ENCODE measurements at places on chromosomes 5 and 9.
A peak's percentile ranks its signal among the peaks of the same experiment; 100 is the strongest.

DNA sequence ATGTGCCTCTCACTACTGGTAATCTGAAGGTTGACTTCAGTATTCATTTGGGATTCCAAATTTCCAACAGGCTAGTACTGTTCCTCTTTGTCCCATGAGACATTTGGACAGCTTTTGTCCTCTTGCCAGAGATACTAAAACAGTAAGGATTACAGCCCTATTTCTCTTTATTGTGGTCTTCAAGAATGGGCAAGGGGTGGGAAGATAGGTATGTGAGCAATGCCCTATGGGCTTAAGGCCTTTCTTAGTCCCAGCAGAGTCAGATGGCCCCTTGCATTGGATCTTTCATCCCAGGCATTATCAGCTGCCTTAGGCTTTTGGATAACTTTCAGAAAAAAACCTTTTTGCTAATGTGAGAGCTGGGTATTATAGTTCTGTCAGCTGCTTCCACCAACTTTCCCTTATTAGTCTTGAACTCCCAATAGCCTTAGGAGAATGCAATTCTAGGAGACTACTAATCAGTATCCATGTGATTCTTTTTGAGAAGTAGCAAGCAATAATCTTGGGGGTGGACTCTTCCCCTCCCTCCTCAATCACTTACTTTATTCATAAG is 361.1 kb upstream of the NUDT12 start:
- no peak for DNase-seq

DNA sequence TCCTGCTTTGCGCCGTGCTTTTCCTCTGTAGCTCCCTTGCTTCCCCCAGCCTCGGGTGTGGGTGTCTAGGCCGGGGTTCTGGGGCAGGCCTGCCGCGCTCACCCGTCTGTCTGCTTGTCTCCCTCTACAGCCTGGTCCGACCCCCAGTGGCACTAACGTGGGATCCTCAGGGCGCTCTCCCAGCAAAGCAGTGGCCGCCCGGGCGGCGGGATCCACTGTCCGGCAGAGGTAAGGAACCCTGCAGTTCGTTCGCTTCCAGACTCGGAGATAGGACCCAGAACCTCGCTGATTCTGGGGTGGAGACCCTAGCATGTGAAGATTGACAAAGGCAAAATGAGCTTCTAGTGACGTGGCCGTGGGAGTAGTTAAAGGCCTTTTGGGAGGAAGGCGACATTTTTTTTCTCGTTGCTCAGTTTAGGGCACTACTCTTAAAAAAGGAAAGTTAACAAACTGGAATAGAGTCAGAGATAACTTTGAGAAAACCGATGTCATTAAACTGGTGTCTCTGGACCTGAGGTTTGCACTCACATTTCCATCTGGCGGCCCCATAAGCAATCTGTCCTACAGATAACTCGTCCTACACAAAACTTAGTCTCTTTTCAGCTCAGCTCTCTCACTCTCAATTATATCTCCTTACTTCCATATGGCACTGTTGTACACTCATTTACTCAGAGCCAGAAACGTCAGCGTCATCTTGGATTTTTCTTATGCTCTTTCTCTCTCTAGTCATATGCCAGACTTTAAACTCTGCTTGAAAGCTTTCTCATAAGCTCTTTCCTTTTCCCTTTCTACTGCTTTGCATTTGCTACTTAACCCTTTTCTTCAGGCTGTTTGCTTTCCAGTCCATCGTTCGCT is 561 bp downstream of the SEC61B start:
- no peak for DNase-seq

GRCh38 chr5:64899838-64900237 is 131.1 kb downstream of the CWC27 start:
- no peak for DNase-seq

GRCh38 chr5:119411361-119412278 is 40.7 kb upstream of the HSD17B4 start:
- DNase-seq, result peak; percentile 85

DNA sequence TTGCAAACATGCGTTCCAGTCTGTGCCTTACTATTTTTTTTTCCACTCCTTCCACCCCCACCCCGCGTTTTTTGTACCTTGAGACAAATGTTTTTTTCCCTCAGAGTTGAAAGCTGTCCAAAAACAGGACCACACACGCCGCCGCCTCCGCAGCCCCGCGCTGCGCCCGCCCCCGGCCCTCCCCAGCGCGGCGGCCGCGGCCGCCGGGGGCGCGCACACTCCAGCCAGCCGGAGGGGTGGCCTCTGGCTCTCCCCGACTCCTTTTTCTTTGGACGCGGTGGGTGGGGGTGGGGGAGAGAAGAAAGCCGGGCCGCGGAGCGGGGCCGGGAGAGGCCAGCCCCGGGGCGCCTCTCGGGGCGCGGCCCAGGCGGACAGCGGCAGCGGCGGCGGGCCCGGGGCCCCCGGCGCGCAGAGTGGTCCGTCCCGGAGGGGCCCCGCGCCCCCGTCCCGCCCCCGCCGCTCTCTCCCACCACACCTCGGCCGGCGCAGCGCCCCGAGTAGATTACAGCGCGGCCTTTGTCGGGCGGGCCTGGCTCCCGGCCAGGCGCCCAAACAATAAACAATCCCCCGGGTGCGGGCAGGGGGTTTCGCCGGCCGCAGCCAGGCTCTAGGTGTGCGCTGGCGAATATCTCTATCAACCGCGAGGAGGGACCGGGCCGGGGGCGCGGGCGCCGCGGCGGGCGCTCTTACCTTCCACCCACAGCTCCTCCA is 10.9 kb downstream of the PTCH1 start:
- no peak for DNase-seq

DNA sequence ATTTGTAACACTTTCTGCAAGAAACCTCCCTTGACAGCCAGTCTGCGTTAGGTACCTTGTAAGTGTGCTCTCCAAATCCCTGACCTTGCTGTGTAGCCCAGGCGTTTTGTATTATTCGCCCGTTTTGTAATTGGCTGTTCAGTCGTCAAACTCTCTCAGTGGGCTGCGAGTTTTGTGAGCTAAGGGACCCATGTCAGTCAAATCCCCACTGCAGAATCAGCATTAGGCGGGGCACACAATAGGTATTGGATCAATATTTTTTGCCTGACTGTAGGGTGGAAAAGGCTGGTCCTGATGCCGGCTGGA is 665 bp downstream of the DNAJC18 start:
- no peak for DNase-seq

DNA sequence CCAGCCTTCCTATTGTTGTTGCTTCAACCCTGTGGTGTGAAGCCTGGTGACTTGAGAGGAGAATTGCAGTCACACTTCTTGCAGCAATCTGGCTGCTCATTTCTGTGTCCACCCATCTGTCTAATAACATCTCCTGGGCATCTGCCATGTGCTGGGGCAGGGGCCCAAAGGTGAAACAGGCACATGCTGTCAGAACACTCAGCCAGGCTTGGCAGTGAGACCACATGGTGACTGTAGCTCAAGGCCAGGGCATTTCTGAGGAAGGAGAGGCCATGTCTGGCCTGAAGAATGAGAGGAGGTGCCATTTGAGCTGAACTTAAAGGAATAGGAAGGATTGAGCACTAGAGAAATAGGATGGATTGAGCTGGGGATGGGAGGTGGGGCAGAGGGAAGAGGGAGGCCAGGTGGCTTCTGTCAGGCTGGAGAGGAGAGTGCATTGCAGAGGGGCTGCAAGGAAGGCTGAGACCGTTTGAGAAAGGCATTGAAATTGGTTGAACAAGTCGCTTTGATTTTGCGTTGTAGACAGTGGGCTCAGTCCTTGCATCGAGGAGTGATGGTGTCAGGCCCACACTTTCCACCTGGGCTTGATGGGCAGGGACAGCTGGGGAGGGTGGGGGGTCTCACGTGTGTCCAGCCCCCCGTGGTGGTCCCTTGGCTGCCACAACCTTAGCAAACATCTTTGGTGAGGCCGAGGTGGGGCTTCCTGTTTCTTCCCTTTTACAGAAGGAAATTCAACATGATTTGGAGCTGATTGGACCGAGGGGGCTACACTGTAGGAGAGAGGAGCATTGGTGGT is 222.4 kb downstream of the CACNA1B start:
- DNase-seq, result no peak

DNA sequence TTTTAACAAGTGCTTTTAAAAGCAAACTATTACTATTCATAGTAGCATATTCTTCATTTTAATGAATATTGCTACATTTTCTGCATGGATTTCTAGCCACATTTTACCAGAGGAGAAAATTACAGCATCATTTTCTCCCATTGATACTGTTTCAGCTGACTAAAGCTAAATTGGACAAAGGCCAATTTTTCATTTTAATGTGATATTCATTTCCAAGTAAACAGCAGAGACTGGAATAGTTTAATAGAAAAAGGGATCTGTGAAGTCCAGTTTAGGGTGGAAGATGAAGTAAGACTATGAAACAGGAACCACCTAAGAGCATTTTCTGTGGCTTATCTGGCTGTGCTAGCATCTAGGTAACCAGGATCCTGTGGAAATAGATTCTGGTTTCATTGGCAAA is 128.1 kb downstream of the GIN1 start:
- no peak for DNase-seq

- DNase-seq, result no peak
Observed at GRCh38 chr9:437066-437465, 222.4 kb downstream of the DOCK8 start.

- DNase-seq, result no peak
Observed at GRCh38 chr5:169736653-169737052, 99.6 kb downstream of the DOCK2 start.

DNA sequence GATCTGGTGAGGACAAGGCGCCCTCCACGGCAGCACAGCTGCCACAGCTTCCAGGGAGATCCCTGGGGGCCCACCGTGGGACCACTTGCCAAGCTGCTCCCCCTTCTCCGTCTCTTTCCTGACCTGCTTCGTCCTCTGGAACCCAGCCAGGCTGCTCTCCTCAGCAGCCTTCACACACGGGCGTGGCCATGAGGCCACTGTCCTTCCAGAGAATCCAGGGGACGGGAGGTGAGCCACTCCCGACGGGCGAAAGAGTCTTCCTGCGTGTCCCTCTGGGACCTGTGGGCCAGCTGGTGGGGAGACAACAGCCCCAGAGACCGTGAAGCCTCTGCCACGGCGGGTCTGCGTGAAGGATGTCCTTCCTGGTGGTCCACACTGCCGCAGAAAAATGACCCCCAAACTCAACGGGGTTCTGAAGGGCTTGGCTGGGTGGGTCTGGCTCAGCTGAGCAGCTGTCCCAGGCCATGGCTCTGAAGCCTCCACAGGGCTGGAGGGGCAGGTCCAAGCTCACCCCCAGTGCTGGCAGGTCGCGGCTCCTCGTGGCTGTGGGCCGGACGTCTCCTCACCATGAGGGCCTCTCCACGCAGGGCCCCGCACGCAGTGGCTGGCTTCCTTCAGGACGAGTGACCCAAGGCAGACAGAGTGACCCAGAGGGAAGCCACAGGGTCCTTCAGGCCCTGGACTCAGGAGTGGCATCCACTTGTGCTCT is 47.4 kb upstream of the NKD2 start:
- no peak for DNase-seq

GRCh38 chr5:133818031-133818431 is 150.4 kb downstream of the C5orf15 start:
- DNase-seq, result no peak

- no peak for DNase-seq
Observed at GRCh38 chr5:654071-654778, 38.9 kb downstream of the TPPP start.

DNA sequence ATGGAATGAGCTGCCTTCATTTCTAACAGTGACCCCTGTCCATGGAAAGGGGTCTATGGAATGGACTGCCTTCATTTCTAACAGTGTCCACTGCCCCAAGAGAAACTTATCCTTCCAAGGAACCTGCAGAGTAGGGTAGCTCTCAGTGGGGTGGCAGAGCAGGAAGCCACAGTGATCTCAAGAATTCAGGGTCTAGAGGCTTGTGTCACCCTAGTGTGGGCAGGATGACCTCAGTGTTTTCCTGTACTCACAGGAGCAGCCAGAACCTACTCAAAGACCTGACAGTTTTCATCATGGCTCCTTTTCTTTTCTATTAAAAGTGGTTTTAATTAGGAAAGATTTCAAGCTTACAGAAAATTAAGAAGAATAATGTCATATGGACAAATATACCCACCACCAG is 27.5 kb downstream of the SEC61B start:
- no peak for DNase-seq

- DNase-seq, result no peak
Observed at GRCh38 chr5:176836811-176837706, 26.7 kb downstream of the UNC5A start.

- DNase-seq, result no peak
Observed at GRCh38 chr9:137762414-137763061, 115.0 kb upstream of the CACNA1B start.

DNA sequence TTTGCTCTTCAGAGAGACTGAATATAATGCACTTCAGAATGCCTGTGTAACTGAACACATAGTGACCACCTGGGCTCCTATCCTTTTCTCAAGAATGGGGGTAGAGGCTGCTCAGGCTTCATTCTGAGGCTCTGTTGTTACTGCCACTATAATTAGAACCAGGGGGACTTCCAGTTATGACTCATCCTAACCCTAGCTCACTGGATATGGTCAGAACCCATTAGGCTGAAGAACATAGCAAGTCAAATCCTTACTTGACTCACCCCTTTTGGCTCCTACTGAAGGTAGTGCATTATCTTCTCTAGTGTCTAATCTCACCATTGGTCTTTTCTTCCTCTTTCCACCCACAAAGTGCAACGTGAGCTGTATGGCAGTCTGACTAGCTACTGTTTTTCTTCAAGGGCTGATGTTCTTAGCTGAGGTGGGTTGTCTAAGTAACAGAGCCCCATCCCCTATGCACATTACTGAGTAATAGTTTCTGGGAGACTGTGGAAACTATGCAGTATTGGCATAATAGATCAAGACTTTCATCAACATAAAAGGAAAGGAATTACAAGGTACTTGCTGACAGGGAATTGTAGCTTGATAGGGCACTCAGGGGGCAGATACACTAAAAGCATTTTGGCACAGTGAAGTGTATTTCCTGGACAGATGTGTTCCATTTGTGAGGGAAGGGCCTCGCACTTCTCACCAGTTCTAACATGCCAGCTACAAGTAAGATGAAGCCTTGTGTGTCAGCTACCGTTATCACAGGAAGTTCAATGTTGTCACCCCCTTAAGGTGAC is 431.0 kb upstream of the MEF2C start:
- peak; percentile 73 for DNase-seq

DNA sequence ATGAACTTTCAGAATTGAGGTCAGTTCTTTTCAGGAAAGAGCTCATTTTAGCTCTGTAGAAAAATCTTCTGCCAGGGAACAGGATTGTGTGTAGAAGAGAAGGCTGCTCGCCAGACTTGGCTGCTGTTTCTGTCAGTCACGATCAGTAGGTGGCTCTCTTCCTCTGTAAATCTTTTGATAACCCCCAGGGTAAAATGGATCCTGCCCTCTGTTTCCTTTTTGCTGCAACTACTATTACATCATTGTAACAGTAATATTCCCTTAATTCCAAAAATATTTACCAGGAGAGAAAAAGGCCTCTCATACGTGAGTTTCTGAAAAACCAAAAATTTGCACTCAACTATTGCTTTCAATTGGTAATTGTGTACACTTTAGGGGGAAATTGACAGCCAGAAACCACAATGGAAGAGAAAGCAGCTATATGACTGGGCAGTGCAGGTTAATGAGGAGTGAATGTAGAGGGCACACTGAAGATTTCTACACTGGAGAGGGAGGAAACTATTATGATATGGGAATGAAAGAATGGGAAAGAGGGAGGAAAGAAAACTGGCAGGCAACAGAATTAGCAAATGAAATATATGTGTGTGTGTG is 12.3 kb downstream of the IFNA21 start:
- peak; percentile 75 for DNase-seq

DNA sequence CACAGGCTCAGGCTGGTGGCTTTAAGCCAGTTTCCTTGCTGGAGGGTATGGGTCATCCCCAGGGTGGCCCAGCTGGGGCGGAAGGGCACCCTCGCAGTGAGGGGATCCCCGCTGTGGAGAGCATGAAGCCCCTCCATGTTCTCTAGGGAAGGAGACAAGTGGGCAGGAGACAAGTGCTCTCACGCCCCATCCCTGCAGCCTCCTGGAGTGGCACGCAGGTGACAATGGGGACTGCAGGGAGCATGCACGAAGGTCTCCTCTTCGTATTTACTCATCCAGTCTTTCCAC is 83.3 kb downstream of the GTF3C4 start:
- no peak for DNase-seq
